Osteoblast (primary cell): ENCODE measurements at places on chromosomes 6 and 20. TPM values are rescaled to one million over a fixed set of nuclear protein-coding genes. Genes with fewer than 3 reads are reported as not detected.

DNA sequence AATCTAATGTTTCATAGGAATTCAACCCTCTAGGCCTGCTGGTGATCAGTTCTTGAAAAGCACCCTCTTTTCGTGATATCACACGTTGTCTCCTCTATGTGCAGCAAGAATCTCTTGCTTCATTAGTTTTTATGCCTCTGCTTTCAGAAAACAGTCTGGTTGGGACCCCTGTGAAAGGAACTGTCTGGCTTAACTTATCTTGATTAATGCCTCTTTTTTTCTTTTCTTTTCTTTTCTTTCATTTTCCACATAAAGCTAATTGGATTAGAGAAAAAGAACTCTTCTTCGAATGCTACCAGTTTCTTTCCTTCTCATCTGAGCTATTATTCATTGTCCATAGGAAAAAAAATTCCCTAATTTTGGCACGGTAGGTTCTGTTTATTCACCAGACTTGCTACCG is 21.3 kb downstream of the ZNF311 start:
- no peak for DNase-seq

GRCh38 chr6:82987416-82987815 is 78.2 kb downstream of the UBE3D start:
- no peak for DNase-seq

DNA sequence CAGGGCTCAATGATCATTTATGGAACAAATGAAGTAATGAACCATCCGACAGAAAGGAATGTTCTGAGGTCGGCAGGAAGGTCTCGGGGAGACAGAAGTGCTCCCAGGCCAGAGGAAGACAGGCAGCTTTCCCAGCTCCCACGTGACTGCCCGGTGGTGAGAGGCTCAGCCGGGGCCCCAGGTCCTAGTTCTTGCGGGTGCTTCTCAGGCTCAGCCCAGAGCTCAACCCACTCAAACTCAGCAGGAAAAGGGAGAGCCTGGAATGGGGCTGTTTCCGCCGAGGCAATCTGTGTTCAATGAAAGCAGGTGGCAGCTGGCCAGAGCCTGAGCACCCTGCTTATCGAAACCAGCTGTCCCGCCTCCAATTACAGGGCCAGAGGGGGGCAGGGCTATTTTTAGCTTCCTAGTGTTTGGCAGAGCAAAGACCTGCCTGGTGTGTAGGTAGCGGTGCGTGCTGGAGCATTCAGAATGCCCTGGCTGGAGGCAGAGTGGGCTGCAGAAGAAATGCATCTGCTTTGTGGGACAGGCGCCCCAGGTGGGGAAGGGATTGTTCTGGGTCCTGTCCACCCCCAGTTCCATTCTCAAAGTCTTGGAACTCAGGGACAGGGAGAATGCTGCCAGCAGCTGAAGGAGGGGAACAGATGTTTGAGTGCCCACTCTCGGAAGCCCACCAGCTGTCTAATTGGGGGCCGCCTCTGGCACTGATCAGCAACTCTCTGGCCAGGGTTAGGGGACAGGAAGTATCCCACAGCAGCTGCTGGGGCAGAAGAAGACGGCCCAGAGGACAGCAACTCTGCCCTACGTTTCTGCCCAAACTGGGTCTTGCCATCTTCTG is 145.1 kb downstream of the PREX1 start:
- DNase-seq: peak; percentile 97

GRCh38 chr6:47665112-47665511 is 33.3 kb upstream of the ADGRF4 start:
- DNase-seq: no peak

- DNase-seq: no peak
Measured at GRCh38 chr6:22445946-22446345, 123.4 kb upstream of the HDGFL1 start.

DNA sequence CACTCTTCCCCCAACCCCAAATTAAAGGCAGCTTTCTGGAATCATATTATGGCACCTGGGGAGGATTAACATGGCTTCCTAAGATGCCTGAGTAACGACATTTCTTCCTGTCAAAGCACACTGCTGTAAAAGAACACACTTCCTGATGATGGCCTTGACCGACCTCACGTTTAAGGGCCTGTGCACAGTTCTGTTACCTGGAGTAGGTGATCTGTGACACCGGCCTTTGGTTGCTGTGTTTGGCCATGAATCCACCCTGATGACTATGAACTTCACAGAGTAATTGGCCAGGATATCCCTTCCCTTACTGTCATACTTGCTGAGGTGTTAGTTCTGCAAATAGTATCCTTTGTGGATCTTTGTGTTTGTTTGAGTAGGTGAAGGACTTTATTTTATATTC is 45.8 kb downstream of the PLCB4 start:
- no peak for DNase-seq

DNA sequence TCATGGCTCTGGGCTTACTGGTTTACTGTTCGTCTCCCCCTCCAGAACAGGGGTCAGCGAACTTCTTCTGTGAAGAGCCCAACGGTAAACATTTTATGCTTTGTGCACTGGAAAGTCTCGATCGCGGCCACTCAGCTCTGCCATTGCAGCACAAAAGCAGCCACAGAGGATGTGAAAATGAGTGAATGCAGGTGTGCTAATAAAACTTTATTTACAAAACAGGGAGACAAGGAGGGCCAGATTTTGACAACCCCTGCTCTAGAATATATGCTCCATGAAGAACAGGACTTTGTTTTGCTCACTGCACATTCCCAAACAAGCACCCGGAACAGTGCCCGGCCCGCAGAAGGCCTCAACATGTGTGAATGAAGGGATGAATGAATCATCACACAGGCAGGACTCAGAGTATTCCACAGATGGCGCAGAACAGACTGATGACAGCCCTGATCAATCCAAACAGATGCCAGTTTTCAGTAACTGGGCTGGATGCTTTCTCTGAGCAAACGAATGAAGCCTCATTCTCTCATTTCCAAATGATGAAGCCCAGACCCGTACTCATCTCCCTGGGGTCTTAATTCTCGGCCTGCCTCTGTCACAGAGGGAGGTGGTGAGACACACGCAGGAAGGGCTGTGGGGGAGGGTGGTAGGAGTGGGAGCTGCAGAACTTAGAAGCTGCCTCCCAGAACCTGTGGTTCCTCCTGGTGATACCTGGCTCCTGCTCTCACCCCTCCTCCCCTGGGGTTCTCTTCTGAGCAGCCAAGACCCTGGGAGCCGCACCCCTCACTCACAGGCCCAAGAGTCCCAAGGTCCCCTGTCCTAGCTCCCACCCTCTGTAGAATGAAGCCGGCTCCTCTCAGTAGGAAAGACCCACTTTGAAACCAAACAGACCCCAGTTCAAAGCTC is 196.4 kb downstream of the PREX1 start:
- peak; percentile 97 for DNase-seq

GRCh38 chr6:125974214-125974866 is 12.0 kb upstream of the TRMT11 start:
- DNase-seq: peak; percentile 36

GRCh38 chr6:105587349-105588122 is 184.7 kb upstream of the PREP start:
- DNase-seq: no peak

DNA sequence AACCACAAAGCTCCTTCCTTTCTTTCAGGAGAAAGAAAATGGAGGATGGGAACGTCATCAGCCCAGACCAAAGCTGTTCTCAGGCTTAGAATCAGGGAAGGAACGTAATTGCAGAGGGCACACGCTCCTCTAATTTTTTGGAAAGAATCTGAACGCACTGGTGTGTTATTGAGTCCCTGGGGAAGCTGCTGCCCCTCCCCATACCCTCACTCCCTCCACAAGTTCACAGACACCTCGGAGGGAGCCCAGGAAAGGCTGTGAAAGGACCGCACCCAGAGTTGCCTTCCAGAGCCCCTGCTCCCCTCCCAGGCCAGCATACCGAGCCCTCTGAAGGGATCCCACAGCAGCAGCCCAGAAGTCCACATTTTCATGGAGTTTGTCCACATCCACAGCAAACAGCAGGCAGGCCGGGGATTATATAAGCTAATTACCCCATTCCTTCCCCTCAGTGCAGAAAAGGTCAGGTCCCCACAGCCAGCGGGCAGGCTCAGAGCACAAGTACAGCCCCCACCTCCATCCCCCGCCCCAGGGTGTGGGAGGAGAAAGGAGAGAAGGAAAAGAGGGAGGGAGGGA is 53.7 kb downstream of the ANKRD60 start:
- DNase-seq: peak; percentile 89

- DNase-seq: no peak
Measured at GRCh38 chr6:63998991-63999390, 363.4 kb downstream of the PHF3 start.

DNA sequence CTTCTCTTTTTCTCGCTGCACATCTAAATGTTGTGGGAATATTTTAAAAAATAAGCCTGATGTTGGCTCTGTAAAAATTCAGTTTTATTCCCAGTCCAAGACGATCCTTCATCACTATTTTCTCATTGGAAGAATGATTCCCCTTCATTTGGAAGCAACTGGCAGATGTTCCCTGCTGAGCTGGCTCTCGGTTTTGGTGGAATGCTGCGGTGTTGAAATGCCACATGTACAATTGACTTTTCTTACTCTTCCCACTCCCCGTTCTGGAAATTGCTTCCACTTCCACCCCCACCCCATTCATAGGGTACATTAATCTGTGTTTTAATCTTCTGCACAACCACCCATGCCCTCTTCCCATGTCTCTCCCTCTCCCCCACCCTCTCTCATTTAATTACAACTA is 496.3 kb upstream of the MAP3K7 start:
- DNase-seq: no peak

DNA sequence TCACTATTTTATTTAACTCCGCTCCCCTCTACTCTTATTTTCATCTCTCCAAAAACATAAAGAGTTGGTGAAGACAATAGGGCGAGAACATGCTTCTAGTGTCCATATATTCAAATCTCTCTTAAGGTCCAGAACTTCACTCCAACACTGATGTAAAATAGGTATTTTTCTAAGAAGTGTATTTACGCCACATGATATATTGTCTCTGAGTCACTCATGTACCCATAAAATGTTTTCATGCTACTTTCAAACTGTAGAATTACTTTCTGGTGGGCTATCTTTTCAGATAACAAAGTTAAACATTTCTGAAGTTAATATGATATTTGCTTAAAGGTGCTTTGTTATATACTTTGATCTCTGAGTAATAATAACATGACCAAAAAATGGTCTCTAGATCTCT is 124.1 kb upstream of the IFNGR1 start:
- no peak for DNase-seq

- no peak for DNase-seq
Measured at GRCh38 chr6:120378582-120379220, 955.6 kb downstream of the TBC1D32 start.

DNA sequence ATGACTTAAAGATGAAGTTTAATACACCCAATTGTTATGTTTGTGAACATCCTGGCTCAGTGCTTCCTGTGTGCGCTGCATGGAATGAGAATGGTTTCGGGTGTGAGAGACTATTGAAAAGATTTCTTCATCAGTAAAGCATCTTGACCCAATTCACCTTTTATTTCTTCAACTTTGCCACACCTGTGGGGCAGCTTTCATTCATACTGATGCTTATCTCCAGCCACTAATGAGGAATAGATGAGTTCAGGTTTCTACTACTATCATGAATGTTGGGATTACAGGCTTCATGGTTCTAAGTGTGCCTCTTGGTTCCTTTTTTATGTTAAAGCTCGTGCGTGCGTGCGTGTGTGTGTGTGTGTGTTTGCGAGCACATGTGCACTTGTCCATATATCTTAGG is 373.7 kb upstream of the SOX4 start:
- DNase-seq: no peak

DNA sequence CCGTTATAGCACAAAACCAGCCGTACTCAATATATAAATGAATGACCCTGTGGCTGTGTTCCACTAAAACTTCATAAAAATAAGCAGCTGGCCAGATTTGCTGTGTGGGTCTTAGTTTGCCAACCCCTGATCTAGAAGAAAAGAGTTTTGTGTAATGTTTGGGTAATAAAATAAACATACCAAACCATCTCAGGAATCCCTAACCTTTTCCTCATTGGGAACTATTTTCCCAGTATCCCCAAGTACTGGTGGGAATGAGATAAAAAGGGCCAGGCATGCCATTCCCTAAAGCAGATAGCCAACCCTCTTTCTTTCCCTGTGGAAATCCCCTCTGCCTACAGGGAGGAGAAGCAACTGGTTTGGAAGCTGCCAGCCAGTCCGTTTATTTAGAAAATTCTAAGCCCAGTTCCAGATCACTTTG is 169.1 kb upstream of the AKAP12 start:
- DNase-seq: peak; percentile 86

- DNase-seq: no peak
Measured at GRCh38 chr6:52890018-52890417, 19.5 kb downstream of the GSTA3 start.

DNA sequence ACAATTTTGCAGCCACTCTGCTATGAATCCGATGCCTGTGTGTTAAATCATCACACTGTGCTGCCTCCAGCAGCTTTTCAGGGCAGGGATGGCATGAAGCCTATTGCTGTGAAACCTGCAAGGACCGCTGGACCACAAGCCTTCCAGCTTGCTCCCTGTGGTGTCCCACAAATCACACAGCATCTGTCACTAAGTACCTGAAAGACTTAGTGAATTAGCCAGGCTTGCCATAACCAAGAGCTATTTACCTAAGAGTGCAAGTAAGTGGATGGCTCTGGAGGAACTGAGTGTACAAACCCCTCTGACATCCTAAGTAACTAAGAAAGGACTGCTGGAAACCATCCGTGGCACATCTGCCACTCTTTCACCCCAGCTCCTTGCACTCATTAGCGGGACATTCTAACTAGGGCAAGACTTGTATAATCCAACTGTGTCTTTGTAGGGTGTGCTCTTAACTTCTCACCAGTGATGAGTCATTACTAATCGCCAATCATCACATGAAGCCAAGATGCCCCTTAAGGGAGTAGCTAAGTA is 34.7 kb downstream of the FOXQ1 start:
- DNase-seq: no peak

DNA sequence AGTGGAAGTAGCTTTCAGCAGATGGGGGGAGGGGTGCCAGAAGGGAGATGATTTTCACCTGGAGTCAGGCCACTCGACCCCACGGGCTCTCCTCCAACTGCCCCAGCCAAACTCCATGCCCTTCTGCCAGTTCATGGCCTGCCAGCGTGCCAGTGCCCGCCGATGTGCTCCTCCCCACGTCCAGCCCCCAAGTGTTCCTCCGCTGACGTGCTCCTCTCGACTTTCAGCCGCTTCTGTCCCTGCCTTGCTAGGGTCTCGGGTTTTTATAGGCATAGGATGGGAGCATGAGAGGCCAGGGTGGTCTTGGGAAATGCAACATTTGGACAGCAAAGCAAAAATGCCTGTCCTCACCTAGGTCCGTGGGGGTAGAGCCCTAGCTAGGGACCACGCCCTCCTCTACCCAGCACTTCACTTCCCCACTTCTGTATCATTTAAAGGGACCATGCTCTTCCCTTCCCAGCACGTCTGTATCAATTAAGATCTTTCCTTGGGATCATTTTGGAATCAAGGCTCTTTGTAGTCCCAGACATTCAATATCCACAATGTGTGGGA is 54.4 kb downstream of the PRND start:
- DNase-seq: no peak

DNA sequence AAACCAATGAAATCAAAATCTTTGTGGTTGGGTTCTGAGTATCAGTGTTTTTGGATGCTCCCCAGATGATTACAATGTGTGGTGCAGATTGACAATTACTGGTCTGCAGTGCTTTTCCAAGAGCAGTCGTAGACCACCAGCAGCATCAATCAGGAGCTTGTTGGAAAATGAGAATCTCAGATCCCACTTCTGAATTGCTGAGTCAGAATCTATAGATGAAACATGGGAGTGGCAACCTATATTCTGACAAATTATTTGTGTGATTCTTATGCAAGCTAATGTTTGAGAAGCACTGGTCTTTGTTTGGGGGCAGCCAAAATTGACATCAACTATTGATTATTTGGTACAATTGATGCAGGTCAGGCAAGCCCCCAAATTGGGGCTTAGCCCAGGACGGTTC is 539.9 kb upstream of the BTBD3 start:
- no peak for DNase-seq

The PLCB1 gene
- total RNA-seq: 13.4 and 23.3 TPM in 2 replicates

The MCHR2 gene
- not detected in 2 replicates for total RNA-seq

The MCM3 gene
- total RNA-seq: 19.2 and 19.4 TPM in 2 replicates

The COL10A1 gene
- total RNA-seq: 36.2 and 83.7 TPM in 2 replicates

The HLA-DRA gene
- total RNA-seq: 5.8 and 50.7 TPM in 2 replicates
